ENCODE measurements at places on chromosomes 1 and 21. TPM values are rescaled to one million over a fixed set of nuclear protein-coding genes. Genes with fewer than 3 reads are reported as not detected.

GRCh38 chr1:202124142-202124541 is 1.4 kb downstream of the GPR37L1 start:
- DNase-seq, result no peak

DNA sequence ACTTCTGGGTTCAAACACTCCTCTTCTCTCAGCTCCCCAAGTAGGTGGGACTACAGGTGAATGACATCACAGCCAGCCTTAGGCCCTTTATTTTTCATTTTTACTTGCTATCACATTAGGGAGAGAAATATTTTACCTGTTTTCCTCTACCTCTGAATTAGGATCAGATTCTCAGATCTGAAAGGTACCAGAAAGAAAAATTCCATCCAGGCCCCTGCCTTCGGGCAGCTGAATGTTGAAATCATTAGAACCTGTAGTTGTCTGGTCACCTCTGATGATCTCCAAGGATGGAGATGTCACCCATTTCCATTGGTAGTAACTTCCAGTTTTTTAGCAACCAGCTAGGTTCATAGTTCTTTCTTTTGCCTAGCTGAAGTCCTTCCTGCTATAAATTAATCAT is 175.6 kb upstream of the TNR start:
- DNase-seq, result no peak

DNA sequence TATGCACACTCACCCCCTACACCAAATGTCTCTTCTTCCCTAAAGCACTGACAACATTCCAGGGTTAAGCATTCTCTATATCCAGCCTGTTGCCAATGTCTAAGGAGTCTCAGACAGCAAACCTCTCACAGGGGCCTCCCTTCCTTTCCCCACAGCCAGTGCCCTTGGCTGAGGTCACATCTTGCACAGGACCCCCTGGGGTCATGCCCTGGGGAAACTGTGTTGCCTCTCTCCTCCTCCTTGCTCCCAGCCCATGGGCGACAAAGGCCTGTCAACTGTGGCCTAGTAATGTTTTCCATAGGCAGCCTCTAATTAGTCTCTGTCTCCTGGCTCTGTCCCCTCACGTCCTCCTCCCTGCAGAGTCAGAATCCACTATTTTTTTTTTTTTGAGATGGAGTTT is 54.6 kb downstream of the NENF start:
- DNase-seq, result no peak

DNA sequence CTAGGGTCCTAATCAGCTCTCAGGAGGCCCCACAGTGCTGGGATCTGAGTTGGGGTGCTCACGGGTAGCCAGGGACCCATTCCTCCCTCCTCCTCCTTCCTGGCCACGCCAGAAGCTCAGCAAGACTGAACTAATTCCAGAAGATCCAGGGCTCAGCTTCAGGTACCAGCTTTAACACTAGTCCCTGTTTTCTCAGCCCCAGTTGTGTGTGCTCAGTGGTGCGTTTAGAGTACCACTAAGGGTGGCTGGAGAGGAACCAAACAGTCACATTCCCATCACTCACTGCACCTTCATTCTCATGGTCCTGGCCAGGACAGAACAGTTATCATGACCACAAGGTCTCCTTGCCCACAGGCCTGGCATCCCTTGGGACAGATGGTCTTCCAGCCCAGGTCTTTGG is 20.8 kb downstream of the PKP1 start:
- no peak for DNase-seq

DNA sequence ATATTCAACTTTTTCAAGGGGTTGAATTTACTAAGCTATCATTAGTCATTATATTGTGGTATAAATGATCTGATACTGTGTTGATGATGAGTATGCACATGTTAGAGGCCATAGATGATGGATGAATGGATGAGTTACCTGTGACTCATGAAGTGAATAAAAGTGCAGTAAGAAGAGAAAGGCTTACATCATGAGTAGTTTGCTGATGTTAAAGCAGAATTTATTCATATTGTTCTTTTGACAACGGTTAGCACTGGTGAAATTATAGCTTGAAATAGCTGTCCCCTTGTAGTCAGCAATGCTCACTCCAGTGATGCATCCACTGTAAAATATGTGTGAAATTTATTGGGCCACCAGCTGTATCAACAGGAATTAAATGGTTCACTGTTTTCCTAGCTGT is 541.0 kb upstream of the ZRANB2 start:
- DNase-seq, result no peak

GRCh38 chr1:196115646-196116045 is 492.6 kb downstream of the KCNT2 start:
- DNase-seq, result no peak

- DNase-seq, result no peak
These were observed 34.1 kb downstream of the OPTC start for GRCh38 chr1:203528063-203528462.

DNA sequence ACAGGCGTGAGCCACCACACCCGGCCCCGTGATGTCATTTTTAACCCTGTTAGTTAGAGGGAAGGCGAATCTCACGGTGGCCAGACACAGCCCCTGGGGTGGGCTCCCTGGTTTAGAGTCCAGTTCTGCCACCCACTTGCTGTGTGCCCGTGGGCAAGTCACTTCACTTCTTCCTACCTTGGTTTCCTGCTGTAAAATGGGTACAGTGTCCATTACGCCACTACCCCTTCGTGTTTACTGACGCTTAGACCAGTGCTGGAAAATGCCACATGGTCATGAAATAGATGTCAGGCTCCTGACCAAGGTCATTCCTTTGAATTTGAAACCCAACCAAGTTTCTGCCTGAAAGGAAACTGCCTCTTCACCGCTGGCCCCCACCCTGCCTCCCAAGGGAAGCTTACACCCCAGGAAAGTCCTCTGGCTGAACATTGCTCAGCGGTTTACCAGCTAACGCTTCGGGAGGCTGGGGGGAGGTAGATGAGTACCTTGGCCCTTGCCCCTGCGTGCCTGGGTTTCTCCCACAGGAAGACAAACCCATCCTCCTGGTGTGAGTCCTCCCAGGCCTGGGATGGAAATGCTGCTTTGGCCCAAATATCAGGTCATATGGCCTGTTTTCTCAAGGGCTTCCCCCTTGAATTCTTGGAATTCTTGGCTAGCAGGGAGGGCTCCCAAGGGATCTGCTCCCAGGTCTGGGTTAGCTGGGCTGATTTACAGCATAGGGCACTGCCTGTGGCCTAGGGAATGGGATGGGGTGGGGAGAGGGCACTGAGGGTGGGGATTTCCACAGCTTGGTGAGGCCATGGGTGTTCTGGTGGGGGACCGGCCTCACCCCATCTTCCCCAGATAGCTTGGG is 7.6 kb upstream of the AADACL4 start:
- DNase-seq, result no peak

DNA sequence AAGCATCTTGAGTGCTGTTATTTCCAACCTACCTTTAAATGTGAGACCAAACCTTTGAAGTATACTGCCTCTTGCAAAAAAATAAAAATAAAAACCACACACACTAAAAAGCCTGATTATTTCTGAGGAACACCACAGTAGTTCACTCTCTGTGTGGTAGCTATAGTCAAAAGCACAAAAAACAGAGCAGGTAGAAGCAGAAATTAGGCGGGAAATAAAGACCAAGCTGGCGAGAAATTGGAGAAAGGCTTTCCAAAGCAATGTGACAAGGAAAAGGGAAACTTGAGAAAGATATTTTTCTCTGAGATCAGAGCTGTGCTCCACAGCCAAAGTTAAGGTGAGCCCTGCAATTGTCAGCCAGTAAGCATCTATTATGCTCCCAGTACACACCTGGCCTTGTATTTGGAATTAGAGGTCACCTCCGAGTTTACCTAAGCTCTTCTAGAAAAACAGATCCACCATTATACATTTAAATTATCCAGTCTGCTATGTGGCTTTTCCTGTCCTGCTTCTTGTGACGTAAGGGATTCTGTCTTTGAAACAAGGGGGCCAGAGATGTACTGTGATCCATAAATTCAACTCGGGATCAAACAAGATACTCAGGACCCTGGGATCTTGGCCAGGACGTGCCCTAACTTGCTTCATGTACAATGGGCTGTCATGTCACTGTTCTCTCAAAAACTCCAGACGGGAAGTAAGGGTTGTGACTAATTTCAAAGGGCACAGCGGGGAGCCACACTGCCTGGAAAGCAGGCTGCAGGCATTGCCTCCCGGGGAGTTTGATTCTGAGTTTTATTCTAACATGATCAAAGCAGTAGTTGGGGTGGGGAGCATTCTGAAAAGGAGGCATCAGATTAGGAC is 39.8 kb upstream of the RAB4A start:
- no peak for DNase-seq

DNA sequence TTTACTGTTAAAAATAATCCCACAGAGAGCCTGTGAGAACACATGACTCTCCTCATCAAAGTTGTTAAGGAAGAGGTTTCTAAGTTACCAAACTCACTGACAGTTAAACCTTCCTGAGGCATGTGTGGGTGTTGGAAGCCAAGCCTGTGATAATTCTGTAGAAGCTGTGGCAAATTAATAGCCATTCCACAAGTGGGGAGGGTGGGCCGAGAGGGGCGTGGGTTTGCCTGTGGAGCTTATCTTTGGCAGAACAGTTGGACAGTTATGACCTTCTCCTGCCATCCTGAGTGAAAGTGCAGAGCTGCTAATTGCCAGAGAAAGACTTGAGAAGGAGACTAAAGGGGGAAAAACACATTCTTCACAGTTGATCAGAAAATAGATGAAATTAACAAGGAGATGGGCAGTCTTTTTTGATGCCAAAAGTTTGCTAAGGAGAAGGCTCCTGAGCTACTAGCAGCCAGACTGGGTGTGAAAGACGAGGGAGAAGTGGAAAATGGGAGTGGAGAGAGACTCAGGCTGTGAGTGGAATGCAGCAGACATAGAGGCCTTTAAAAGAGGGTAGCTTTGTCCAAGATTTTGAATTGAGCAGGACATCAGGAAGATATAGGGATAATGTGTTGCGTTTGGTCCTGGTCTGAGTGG is 1.6 kb upstream of the PLA2G2C start:
- no peak for DNase-seq

DNA sequence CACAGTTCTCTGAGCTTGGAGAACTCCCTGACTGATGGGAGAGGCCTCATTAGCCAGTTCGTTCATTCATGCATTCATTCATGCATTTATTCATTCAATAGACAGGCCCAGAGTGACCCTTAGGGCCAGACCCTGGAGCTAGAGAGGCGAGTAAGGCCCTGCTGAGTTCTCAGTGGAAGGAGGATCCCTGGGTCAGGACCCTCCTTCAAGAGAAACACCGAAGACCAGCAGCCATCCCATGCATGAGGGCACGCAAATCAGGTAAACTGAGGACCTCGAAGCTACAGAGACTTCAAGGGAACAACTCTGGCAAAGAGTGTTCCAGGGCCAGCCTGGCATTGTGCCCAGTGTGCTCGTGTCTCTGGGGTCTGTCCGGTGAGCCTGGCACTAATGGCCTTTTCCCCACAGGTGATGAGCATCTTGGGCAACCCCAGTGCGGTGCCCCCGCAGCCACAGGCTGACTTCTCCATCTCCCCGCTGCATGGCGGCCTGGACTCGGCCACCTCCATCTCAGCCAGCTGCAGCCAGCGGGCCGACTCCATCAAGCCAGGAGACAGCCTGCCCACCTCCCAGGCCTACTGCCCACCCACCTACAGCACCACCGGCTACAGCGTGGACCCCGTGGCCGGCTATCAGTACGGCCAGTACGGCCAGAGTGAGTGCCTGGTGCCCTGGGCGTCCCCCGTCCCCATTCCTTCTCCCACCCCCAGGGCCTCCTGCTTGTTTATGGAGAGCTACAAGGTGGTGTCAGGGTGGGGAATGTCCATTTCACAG is 104.8 kb downstream of the PAX7 start:
- DNase-seq, result no peak

GRCh38 chr21:35840197-35840799 is 220.0 kb downstream of the SETD4 start:
- DNase-seq, result no peak

- no peak for DNase-seq
These were observed 72.5 kb downstream of the RRAGC start for GRCh38 chr1:38787041-38787440.

- peak; percentile 21 for DNase-seq
These were observed 21.7 kb upstream of the BTG2 start for GRCh38 chr1:203283597-203283996.

DNA sequence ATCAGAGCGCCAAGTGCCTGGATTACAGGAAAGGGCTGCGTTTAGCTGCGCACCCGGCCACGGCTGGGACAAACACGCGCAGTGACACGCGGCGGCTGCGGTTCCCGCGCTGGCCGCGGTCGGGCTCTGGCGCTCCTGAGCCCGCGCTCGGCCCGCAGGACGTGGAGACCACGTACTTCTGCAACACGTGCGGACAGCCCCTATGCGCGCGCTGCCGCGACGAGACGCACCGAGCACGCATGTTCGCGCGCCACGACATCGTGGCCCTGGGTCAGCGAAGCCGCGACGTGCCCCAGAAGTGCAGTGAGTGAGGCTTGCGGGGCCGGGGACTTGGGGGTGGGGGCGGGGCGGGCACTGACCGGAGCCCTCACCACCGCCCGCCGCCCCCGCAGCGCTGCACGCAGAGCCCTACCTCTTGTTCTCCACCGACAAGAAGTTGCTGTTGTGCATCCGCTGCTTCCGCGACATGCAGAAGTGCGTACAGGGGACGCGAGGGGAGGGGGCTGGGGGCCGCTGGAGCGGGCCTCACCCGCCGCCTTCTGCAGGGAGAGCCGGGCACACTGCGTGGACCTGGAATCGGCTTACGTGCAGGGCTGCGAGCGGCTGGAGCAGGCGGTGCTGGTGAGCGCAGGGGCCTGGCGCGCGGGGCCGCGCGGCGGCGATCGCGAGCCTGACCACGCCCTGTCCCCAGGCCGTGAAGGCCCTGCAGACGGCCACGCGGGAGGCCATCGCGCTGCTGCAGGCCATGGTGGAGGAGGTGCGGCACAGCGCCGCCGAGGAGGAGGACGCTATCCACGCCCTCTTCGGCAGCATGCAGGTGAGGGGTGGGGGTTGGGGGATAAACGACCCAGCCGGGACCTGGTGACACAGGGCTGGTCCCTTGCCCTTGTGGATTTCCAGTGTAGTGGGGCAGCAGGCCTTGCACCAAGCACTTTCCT is 3.1 kb downstream of the RNF207 start:
- DNase-seq, result no peak

- DNase-seq, result no peak
These were observed 559 bp downstream of the VCAM1 start for GRCh38 chr1:100720101-100720500.

- DNase-seq, result no peak
These were observed 4.2 kb downstream of the COX20 start for GRCh38 chr1:244839656-244840055.

DNA sequence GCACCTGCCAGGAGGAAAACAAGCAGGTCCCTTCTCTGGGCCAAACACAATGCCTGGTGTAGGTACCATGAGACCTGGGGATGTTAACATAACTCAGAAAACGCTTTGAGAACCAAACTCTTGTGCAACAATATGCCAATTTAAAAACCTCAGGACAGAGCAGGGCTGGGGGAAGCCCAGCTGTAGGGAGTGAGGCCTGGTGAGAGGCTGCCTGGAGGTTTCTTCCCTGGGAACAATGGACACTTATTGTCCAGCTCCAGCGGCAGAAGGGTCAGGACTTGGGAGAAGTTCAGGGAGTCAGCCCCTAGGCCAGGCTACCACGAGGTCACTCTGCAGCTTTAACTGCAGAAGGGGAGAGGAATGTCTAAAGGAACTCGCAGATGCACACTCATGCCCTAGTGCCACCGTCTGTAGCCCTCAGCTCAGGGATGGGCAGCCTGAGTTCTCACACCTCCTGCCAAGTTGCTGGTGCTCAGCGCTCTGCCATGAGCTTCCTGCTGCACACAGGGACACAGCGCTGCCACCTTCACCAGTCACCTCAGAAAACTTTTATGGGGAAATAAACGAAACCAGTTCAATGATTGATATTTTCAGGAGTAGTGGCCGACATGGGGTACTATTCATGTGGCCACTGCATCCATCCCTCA is 8.5 kb downstream of the GPR157 start:
- DNase-seq, result no peak

NEGR1 gene
- total RNA-seq, result 0.20 TPM

CTPS1 gene
- 35.6 TPM for total RNA-seq

S100A3 gene
- total RNA-seq, result not detected

ZBTB8OS gene
- total RNA-seq, result 22.7 TPM

PADI2 gene
- total RNA-seq, result 0.40 TPM

UTS2 gene
- total RNA-seq, result not detected

MTF2 gene
- total RNA-seq, result 8.2 TPM

All from left lobe of liver (tissue), 2 donors.